ENCODE measurements at places on chromosomes 6 and 20.

DNA sequence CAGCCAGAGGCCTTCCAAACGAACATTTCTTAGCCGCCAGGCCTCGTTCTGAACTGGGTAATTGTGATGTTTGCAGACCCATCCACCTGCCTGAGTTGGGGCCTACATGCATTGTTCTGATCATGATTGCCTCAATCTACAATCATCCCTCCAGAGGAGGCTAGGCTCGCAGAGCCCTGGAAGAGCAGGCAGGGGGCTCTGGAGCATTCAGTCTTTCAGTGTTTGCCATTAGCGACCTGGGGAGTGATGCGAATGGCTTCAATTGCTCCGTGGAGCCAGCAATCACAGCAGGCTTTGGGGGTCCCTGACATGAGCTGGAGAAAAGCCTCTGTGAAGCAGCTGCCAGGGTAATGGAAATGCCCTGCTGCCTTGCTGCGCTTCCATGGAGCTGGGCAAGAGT is 22.0 kb downstream of the SNAP25 start:
- no peak for DNase-seq

DNA sequence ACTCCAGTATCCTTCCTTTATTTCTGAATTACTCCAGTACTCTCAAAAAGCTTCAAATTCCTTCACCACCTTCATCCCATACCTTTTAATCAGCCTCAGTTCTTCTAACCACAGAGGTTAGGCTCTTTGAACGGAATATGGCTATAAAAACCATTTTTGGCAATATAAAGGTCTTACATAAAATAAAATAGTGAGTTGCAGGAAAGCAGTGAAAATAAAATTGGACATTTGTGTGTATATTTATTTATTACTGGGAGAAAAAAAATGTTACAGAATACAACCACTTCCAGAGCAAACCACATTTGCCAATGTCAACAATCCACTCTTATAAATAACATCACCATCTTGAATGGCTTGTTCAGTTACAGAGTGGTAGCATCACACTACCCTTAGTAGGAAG is 7.7 kb downstream of the HDDC2 start:
- no peak for DNase-seq

DNA sequence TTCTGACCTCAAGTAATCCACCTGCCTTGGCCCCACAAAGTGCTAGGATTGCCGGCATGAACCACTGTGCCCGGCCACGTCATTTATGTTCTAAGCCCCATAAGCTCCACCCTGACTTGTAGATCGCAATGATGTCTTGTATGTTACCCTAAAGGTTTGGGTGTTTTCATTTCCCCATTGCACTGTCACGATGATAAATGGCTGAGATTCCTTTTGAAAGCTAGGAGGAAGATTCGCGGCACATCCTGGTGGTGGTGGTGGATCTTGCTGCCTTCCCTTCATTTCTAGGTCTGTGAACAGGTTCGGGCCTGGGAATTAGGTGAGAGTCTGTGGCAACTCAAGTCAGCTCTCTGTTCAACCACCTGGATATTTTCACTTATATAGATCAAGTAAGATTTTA is 28.3 kb downstream of the MUC22 start:
- no peak for DNase-seq

- DNase-seq = no peak
Observed at GRCh38 chr6:159169193-159169555, at the start of gene FNDC1. Gene FNDC1, plus strand, starts transcription at chr6:159169400. Its CDS starts 197 bp downstream, at chr6:159169597.

GRCh38 chr6:38639498-38640215 is at the start of gene BTBD9:
Gene BTBD9, minus strand, starts transcription at chr6:38639929.
- DNase-seq = peak; percentile 96
